ENCODE measurements at places on chromosomes 3 and 15.

GRCh38 chr3:126888186-126888760 lies 94.6 kb upstream of the PLXNA1 start:
- no peak for DNase-seq

GRCh38 chr3:53255423-53255774 lies 423 bp downstream of the TKT start:
- DNase-seq, result peak; percentile 50

DNA sequence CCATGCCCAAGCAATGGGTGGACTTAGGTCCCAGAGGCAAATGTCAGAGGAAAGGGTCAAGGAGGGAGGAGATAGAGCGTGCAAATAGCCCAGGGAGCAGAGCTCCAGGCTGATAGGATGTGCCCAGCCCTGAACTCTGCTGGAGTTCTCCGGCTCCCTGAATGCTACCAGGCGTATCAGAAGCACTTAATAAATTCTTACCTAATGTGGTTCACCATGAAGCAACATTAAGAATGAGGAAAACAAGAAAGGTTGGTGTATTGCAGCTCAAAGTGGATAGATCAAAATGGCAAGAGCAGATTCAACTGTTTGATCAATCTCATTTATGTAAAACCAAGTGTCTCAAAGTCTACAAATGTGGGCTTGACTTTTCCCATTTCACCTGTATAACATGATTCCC lies 38.3 kb downstream of the PXYLP1 start:
- no peak for DNase-seq

- DNase-seq, result no peak
Observed at GRCh38 chr15:88115486-88116152, 140.9 kb downstream of the NTRK3 start.

GRCh38 chr3:170330366-170330765 lies 27.1 kb upstream of the SKIL start:
- DNase-seq, result peak; percentile 7

GRCh38 chr15:85088300-85088699 lies 106.6 kb downstream of the PDE8A start:
- DNase-seq, result no peak

GRCh38 chr15:74809956-74810355 lies 2.7 kb upstream of the LMAN1L start:
- no peak for DNase-seq

GRCh38 chr3:10453431-10454163 lies 51.8 kb downstream of the ATP2B2 start:
- no peak for DNase-seq

GRCh38 chr3:126358038-126358815 lies 1.0 kb upstream of the KLF15 start:
- DNase-seq, result peak; percentile 5

DNA sequence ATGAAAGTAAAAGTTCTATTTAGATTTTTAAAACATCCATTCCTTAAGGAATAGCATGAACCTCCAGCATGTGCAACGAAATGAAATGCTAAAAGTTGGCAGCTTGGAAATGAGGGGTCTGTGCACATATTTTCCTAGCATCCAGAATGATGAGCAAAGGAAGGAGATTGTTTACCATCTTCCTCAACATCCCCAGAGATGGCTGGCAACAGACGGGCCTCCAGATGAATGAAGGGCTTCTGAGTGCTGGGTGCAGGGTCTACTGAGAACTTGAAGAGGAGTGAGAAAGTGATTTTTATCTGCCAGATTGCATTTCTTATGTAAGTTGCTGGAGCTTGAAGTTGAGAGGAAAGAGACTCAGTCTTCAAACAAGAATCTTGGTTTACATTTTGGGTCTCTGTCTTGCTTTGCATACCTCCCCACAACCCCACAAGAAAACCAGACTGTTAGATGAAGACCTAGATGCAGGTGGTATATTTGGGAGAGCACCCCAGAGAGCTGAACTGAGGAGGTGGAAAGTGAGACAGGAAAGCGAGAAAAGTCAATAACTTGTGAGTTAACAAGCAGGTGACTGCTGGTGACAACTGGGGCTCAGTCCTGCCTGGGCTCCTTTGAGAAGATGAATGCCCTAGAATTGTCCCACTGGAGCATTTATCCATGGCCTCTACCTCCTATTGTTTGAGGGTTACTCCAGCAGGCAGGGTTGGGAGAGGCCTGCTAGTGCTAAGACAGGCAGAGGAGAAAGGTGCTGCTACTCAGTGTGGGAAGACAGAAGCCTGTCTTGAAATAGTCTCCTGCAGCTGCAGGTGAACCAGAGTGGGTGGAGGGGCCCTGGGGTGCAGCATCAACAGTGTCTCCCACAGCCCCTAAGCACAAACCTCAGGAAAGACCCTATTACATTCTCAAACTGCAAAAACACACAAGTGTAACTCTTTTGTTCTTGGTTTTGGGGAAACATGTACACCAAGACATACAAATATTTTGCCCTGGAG lies 10.5 kb upstream of the CCK start:
- DNase-seq, result no peak

Data from stimulated activated CD4-positive, alpha-beta T cell treated with anti-CD3 and anti-CD28 coated beads, Interleukin-2, amount 100 ng/mL, for 24 hours (primary cell).